ENCODE measurements at places on chromosomes 5 and 9. TPM values are rescaled to one million over a fixed set of nuclear protein-coding genes. Genes with fewer than 3 reads are reported as not detected.

Gene PCDHB15
- total RNA-seq, result under 0.01 TPM

Gene NR2F1
- 68.3 TPM for total RNA-seq

DNA sequence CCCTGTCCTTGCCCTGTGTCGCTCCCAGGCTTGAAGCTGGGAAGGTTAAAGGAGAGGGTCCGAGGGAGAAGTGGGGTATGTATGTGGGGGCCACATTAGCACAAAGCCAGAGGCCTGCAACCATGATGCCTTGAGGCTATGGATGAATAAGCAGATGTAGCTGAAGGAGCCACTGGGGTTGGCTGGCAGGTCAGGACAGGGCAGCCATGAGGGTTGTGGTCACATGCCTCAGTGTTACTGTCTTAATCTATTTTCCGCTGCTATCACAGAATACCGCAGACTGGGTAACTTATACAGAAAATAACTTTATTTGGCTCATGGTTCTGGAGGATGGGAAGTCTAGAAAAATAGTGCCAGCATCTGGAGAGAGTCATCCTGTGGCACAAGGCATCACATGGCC lies 9.2 kb upstream of the GRHPR start:
- DNase-seq, result no peak

Gene LNPEP
- 32.2 TPM for total RNA-seq

Gene CAMK2A
- 1.3 TPM for total RNA-seq

DNA sequence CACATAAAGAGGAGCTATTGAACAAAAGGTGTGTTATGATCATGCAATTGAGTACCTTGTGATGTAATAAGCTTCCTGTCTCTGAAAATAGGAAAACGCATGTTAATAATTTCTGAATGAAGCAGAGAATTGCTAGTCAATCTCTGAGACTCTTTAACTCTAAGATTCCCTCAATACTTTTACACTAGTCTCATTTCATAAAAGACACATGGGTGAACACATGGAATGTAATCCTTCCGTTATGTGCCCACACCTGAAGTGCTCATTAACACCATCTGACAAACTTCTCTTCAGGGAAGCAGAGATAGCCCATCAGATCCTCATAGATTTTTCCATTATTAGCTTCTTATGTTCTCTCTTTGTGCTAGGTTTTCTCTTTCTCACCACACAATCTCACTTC lies 182.4 kb downstream of the TLR4 start:
- no peak for DNase-seq

DNA sequence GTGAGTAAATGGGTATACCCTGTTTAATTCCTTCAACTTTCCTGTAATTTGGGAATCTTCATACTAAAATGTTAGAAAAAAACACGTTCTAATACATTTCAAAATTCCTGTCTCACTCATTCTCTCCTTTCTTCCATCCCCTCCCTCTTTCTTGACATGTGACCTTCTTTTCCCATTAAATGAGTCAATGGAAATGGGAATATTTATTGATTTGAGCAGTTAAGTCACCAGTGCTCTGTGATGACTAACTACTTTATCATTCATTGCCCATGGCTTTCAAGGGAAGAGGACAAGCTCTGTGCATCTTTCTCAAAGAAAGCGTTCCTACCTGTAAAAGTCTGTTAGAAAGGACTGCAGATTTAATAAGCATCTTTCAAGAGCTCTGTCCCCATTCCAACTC lies 144.4 kb upstream of the MAP3K1 start:
- DNase-seq, result no peak

DNA sequence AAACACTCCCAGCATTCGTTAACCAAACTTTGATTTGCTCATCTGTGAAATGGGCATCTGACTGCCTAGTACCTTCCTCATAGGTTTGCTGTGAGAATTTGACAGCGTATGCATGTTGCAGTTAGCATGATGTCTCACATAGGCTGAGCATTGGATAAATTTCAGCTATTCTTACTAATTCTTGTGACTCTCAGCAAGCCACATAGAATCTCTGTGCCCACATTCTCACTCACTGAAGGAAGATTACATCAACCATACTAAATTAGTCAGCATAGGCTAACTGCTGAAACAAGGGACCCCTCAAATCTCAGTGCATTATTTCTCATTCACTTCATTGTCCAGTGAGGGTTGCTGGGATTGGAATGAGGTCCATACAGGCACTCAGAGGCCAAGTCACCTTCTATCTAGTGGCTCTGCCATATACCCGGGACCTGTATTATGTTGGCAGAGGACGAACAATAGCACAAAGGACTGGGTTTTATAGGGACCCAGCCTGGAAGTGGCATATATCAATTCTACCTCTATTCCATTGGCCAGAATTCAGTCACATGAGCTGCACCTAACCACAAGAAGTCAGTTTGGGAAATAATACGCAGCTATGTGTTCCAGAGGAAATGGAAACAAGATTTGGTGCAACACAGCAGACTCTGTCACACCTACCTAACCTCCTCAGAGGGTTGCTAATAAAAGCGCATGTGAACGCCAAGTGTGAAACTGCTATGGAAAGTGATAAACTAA lies 4.2 kb upstream of the PTGER4 start:
- no peak for DNase-seq

Gene TAF11L11
- not detected for total RNA-seq

Gene MYMK
- total RNA-seq, result not detected

- no peak for DNase-seq
Observed at GRCh38 chr5:130024006-130024405, 119.7 kb downstream of the CHSY3 start.

DNA sequence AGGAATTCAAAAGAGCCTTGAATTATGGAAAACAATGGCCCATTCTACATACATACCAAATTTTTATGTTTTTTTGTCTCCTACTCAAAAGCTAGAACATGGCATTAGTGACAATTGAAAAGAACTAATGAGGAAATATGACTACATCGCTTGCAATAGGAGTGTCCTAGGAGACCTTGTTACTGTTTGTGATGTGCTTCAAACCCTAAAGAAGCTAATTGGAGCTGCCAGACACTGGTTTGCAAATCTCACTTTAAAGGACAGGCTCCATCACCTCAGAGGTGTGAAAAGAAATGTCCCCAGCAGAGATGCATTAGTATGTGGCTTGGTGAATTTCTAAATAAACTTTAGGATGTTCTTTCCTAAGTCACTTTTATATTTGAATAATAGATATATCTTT lies 354.2 kb upstream of the EFNA5 start:
- peak; percentile 11 for DNase-seq

DNA sequence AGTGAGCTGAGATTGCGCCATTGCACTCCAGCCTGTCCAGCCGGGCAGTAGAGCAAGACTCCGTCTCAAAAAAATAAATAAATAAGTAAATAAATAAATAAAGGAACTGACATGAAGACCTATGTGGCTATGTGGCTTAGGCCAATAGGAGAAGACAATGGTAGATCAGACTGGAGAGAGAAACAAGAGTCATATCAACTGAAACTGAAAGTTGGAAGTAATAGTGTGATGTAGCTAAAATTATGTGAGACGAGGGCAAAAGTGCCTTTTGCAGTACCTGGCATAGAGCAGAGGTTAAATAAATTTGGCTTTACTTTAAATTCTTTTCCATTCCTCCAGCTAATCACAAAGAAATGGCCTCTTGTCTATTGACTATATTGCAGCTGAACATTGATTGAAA lies 7.3 kb downstream of the FBP2 start:
- DNase-seq, result peak; percentile 4

- DNase-seq, result no peak
Observed at GRCh38 chr9:2791246-2791645, 52.6 kb downstream of the PUM3 start.

- no peak for DNase-seq
Observed at GRCh38 chr9:134854541-134854981, 26.0 kb upstream of the FCN2 start.

Gene GPR150
- total RNA-seq, result 0.43 TPM

DNA sequence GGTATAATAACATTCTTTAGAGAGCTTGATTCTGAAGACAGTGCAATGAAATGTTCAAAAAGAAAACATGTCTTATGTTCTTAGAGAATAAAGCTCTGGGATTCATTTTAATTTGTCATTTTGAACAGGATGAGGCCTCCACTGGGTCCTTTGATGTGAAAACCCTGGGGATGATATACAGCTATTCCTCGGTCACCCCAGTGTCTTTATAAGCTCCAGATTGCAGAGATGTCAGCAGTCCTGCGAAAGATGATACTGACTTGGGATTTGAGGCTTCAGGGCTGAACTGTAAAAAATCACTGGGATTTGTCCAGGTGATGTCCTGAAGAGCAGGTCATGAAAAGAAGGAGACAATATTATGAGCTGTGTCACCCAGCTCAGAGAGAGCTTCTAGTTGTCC lies 529.7 kb upstream of the ZNF608 start:
- no peak for DNase-seq

Gene CDO1
- total RNA-seq, result 0.32 TPM

Gene JAKMIP2
- 3.2 TPM for total RNA-seq

- DNase-seq, result no peak
Observed at GRCh38 chr9:83024506-83025125, 38.3 kb downstream of the RASEF start.

All from fibroblast of villous mesenchyme (primary cell).